ENCODE measurements at places on chromosomes 1 and 21.

DNA sequence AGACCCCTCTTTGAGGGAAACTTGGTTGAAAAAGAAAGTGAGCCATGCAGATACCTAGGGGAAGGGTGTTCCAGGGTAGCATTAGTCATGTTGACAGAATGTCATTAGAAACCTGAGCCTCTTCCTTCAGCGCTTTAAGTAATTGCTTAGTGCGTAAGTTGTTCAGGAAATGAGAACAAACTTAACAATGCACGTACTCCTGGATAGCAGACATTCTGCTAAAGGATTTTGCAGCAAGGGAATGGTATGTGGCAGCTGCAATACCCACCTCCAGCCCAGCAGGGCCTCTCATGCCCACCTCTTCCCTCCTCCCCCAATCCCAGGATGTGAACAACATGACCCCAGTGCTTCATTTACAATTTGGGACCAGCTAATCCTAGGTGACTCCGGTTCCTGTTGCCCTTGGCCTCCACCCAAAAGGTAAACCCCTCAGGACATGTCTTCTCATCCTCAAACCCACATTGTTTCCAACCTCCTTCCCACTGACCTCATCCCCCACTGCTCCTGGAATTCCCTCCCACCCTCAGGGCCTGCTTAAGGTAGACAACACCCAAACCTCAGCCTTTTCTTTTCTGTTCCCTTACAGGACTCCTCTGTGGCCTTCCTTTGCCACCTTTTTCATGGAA is 98.0 kb upstream of the BCAR3 start:
- no peak for DNase-seq

DNA sequence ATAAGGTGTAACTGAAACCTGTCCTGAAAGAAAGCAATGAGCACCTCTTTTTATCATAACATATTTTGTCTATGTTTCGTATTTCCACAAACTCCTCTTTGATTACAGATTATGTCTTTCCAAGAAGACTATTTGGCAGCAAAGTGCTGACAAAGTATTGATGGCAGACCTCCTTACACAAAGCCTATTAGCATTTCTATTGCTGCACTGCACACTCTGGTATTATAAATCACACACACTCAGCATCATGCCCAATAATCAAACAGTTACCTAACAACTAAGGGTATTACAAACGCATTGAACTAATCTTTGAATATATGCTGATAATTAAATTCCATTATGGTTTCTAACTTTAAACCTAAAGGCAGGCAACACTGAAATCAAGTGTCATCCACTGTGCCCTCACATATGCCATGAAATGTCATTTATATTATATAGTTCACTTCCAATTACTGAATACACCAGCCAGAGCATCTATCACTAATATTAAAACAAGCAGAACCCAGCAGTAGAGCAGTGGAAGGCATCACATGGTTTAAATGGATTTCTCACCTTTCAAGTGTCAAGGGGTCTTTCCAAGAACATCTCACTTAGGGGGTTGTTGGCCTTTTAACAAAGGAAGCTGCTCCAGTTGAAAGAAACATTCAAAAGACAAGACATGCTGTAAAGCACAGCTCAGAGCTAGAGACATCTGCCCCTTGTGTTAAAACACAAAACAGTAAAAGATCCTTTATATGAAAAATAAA is 239.1 kb downstream of the RERE start:
- DNase-seq = no peak

- no peak for DNase-seq
Observed at GRCh38 chr1:38153778-38154470, 107.3 kb upstream of the POU3F1 start.

DNA sequence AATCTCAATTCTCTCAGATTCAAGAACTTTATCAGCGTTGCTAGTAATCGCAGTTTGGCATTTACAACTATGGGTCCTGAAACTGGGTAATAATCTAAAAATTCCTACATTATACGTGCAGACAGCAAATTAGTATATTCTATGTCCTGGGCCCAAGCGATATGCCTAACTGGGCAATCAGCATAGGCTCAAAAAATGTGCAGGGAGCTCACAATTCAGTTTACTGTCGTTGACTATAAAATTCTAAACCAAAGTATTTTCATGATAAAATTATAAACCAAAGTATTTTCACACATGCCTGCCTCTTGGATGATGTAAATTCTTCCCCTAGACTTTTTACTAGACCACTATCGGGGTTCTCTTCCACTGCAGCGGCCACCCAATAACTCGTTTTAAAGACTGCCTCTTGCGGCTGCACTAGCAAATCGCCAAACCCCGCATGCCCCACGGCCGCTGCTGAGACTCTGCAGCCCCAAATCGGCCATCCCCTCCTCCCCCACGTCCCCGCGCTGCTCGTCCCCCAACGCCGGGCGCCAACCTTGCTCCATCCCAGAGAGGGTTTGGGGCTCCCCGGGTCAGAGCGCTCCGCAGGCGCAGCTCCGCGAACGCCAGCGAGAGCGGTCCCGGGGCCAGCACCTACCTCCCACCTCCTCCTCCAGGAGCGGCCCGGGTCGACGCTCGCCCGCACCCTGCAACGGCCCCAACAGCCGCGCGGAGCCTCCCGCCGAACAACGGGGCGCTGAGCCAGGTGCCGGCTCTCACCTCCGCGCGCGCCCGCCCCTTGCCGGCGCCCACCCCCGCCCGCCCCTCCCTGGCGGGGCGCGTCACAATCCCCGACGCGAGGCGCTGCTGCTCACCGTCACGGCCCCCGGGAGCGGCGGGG is 506 bp downstream of the SSX2IP start:
- DNase-seq = no peak

DNA sequence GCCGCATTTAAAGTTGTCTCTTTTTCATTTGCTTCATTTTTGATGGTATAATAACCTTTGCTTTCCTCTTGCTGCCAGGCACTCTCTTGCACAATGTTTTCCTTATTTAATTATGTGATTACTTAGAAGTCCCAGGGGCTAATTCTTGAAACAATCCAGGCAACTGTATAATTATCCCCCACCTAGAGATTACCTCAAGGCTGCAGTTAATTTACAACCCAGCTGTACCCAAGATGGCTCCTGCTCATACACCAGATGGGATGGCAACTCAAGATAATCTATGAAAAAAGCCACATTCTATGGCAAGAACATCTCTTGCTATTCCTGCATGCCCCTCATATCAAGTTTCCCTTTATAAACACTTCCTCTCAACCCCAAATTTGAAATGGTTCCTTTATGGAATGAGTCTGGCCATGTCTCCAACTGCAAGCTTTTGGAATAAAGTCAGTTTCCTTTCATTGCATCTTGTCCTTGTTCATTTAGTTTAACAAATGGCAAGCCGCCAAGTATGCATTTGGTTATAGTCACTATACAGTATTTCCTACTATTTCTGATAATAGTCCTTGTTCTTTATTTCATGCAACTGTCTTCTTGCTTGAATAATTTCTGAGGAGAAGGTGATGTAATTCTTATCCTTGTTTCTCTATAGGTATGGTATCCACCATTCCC is 1042.6 kb downstream of the PLA2G4A start:
- no peak for DNase-seq

GRCh38 chr1:150364231-150365003 is 470 bp downstream of the RPRD2 start:
- peak; percentile 65 for DNase-seq

- no peak for DNase-seq
Observed at GRCh38 chr1:65377496-65378246, 42.8 kb upstream of the LEPR start.

GRCh38 chr1:14787604-14788003 is 189.1 kb downstream of the KAZN start:
- DNase-seq = no peak

GRCh38 chr21:28063241-28064216 is 929.1 kb downstream of the LTN1 start:
- no peak for DNase-seq

DNA sequence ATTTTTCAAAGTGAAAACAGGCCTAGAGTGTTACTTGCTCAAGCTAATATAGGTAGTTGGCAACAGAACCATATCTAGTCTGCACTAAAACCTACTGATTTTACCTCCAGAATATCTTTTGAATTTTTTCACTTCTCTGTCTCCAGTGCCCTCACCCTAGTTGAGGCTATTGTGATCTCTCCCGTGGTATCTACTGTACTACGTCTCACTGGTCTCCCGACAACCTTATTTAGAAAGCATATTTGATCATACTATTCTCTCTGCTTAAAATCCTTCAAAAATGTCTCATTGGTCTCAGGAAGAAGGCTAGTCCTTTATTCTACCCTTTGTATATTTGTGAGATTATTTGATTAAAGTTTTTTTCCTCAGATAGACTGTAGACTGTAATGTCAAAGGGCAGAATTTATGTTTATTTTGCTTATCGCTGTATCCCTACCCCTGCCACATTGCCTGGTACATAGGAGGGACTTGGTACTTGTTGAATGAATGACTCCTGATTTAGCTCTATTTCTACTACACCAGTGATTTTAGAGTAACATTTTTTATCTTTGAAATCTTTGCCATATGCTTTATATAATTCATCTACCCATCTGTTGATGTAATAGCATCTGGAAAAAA is 135.5 kb upstream of the KIAA1614 start:
- DNase-seq = no peak

All from NCI-H2081 treated with DMSO at 0.1 percent for 48 hours (cell line).